Dorsolateral prefrontal cortex (tissue), 122 donors: ENCODE measurements at places on chromosomes 1 and 21.

DNA sequence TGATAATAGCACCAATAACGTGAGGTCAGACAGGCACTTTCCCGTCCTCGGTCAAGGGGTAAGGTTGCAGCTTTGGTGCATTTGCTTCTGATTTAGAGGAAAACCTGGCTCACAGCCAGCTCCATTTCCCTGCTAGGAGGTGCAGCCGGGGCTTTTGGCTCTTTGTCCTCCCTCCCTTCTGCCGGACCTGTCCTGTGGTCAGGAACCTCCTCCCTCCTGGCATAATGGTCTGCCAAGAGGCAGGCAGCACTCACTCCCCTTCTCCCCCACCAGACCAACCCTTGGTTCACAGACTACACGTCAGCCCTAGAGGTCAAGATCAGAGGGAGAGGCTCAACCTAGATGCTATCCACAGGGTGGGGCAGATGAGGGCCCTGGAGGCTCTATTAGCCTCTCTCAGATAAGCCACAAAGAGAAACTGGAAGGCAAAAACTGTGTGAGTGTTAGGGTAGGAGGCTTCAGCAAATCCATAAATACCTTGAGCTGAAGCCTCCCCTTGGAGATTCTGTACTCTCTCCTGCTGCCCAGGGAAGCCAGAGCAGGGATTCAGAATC, 64.8 kb downstream of the PLXNA2 start:
- no peak for DNase-seq

DNA sequence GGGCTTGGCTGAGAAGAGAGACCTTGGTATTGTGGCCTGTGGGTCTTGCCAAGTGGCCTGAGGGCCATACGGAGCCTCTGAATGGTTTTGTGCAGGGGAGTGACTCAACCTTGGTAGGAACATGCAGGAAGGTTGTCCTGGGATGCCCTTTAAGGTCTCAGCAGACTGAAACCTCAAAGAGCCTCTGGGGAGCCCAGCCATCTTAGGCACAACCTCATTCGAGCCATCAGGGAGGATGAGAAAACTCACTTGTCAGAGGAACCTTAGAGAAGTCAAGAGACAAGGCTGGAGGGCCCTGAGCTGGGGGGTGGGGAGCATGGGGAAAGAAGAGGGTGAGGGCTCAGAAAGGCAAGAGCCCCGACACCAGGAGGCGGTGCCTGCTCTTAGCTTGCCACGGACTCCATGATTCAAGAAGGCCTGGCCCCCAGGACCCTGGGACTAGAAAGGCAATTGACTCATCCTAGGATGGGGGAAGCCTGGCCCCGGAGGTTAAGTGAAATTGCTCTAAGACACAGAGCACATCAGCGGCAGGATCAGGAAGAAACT, 13.0 kb downstream of the IFI6 start:
- DNase-seq, result no peak

- DNase-seq, result no peak
Observed at GRCh38 chr1:25758466-25759070, 41.4 kb upstream of the SELENON start.

- no peak for DNase-seq
Observed at GRCh38 chr1:28981210-28981609, 66.8 kb downstream of the EPB41 start.

GRCh38 chr1:156295391-156295947, at the start of gene GLMP:
TSS of gene GLMP (minus strand) at chr1:156295679. CDS start at chr1:156295645, 34 bp downstream.
- DNase-seq, result peak; percentile 62

- no peak for DNase-seq
Observed at GRCh38 chr1:245997471-245998258, 509.4 kb downstream of the SMYD3 start.

DNA sequence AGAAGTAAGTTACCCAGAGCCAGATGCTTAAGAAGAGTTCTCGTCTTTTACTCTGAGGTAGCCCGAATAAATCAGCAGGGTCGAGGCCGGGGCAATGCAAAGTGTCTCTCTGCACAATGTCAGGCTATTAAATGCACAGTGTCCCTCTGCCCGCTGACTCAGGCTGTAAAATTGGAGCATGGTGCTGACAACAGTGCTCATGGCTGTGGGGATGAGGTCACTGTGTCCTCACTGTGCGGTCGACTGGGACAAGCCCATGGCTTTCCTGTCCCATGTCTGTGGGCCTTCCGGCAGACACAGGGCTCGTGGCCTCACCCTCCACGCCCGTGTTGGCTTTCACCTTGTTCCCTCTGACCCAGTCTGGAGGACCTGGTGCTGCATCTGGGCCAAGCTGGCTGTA, 14.6 kb upstream of the SLC2A1 start:
- DNase-seq, result no peak

DNA sequence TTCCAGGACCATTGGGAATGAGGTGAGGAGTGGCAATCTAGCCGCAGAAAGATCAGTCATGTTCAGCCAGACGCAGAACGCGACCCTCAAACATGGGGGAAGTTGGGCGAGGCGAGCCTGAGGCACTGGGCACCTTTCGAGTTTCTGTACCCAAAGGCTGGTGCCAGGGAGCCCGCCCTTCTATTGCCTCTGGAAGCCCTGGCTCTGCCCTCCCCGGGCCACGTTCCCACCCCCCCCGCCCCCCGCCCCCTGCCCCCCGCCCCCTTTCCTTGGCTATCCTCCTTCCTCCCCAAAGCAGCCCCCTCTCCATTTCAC, 2.2 kb upstream of the ZBTB7B start:
- DNase-seq, result no peak

DNA sequence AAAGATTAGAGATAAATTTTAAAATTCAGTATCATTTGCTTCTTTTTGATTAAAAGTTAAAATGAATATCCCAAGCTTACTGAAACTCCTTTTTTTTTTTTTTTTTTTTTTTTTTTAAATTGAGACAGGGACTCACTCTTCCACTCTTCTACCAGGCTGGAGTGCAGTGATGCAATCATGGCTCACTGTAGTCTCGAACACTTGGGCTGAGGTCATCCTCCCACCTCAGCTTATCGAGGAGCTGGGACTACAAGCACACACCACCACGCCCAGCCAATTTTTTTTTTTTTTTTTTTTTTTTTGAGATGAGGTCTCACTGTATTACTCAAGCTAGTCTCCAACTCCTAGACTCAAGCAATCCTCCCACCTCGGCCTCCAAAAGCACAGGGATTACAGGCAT, 92.1 kb upstream of the RGS18 start:
- no peak for DNase-seq

DNA sequence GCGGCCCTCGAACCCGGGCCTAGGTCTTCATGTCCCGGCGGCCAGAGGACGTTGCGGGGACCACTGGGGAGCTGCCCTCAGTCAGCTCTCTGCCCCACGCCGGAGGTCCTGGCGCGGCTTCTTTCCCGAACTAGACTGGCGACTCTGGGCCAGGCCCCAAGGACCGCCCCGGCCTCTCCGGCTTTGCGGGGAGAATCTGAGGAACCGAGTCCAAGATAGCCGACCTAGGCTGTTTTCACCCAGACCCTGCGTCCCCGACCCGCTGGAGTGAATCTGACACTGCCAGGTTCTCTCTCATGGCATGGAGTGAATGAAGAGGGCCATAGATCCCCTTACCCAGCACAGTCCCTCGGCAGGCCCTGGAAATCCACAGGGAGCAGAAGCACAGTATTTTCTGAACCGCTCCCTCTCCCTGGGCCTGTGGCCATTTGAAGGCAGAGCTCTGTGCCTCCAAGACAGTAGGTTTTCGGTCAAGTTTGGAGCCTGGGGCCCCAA, 9.9 kb upstream of the BARHL2 start:
- no peak for DNase-seq

DNA sequence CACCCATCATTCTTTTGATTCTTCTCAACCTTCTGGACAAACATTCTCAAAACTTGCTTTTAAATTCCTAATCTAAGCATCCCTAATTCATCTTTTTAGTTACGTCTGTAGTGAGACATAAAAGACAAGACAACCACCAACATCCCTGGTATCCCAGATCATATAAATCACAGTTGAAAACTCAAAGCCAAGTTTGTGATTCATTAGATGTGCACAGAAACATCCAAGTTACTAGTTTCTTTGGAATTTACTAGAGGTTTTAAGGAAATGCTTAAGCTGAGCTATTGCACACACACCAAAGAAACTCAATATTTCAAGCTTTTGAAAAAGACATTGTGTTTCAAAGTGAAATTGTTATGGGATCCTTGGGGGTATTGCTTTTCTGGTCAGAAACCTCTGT, 47.6 kb downstream of the ATP6V1G3 start:
- DNase-seq, result no peak

DNA sequence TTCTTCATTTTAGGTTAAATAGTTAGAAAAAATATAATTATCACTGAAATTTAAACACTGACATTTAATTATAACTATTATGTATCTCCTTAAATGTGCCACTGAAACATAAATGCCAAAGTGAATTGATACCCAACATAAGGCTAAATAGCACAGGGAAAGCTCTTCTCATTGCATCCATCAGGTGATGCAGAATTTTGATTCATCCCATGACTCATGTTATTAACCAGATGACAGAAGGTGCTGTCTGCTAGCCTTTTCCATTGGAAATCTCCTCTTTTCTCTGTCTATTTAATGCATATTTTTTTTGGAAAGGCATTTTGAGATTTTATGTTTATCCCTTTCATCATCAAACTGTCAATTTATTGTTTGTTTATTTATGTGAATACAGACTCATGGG, 136.8 kb downstream of the KCNK2 start:
- no peak for DNase-seq

GRCh38 chr1:227411066-227411465, 92.8 kb upstream of the CDC42BPA start:
- no peak for DNase-seq

GRCh38 chr1:1161683-1162079, 12.0 kb upstream of the TTLL10 start:
- DNase-seq, result no peak

- no peak for DNase-seq
Observed at GRCh38 chr21:31305888-31306287, 38.2 kb downstream of the TIAM1 start.

- no peak for DNase-seq
Observed at GRCh38 chr1:23263380-23263887, 46.1 kb upstream of the HTR1D start.

DNA sequence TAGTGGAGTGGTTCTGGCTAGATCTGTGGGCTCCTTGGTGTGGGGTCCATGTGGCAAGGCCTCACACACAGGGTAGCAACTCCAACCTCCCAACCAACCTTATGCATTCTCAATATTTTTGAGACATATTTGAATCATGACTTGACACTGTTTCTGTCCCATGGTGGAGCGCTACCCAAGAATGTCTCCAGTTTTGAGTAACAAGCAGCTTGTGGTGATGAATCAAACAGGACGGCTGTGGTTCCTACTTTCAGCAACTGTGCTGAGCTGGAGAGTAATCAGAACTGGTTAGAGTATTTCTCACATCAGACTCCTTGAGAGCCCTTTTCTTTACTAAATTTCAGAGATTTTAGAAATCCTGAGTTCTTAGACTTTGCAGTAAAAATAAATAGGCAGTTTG, 3.1 kb downstream of the LCE3D start:
- no peak for DNase-seq

- no peak for DNase-seq
Observed at GRCh38 chr1:111489604-111490003, 13.8 kb downstream of the ADORA3 start.

GRCh38 chr1:175155936-175156335, 36.6 kb downstream of the KIAA0040 start:
- DNase-seq, result no peak

GRCh38 chr1:244325056-244325758, 126.5 kb downstream of the ADSS2 start:
- no peak for DNase-seq

- DNase-seq, result no peak
Observed at GRCh38 chr21:39037807-39038405, 145.3 kb downstream of the PSMG1 start.

DNA sequence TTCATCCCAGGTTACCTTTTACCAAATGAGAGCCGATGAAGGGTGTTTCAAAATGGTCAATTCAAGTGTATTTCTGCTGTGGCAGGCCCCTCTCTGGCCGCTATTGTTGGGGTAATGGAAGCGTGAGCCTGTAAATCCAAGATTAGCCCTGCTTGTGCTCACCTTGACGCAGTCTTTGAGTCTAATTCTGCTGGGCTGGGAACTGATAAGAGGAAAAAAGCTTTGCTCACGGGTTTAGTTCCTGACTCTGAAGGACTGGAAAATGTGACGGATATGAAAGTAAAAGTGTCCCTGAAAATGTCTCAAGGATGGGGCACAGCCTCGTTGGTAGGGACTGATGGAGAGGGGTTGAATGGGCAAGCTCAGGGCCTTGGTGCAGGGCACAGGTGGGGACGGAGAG, 125.9 kb upstream of the GALNT2 start:
- no peak for DNase-seq

- no peak for DNase-seq
Observed at GRCh38 chr1:180505732-180506335, 3.5 kb upstream of the ACBD6 start.

DNA sequence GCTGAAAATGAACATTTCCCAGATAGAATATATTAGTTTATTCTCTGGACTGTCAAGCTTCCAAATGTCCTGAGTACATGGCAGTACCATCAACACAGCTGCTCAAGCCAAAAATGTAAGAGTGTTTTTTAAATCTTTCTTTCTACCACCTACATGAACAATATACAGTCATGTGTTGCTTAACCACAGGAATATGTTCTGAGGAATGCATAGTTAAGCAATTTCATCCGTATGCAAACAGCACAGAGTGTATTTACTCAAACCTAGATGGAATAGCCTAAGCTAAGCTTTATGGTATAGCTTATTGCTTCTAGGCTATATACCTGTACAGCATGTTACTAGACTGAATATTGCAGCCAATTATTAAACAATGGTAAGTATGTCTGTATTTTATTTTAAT, 561.9 kb upstream of the ADGRL4 start:
- no peak for DNase-seq

DNA sequence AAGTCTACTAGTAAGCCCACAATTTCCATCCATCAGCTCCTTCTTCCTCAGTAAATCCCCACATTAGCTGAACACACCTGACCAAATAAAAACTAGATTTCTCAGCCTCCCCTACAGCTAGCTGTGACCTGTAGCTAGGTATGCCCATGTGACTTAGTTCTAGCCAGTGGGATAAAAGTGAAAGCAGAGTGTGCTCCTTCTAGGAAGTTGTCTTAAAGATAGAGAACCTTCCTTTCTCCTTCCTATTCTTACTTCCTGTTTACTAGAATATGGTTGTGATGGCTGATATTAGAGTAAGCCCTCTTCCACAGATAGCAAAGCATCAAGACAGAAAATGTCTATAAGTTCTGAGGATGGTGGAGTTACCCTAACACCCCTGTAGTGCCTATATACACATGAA, 67.0 kb downstream of the PIK3R3 start:
- DNase-seq, result no peak

DNA sequence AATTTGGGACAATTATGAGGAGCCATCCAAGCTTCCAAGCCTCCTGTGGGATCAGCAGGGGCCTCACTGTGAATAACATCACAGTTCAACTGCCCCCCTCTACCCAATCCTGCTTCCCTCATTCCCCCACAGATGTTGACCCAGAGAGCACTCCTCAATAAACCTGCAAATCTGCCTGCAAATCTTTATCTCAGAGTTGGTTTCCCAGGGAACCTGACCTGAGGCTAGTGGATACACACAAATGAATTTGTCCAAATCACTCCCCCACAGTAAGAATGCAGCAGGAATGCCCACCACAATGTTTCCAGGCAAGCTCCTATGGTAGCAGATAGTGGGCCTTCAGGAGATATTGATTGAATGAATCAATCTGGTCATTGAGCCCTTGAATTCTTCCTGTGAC, 56.4 kb upstream of the HIVEP3 start:
- DNase-seq, result no peak

- DNase-seq, result no peak
Observed at GRCh38 chr1:233897325-233898162, 6.9 kb upstream of the SLC35F3 start.
